Cortex of kidney (tissue), 1 donor: ENCODE measurements at places on chromosomes 3 and 15.

GRCh38 chr3:112199622-112200316, 66.7 kb upstream of the GCSAM start:
- no peak for DNase-seq

DNA sequence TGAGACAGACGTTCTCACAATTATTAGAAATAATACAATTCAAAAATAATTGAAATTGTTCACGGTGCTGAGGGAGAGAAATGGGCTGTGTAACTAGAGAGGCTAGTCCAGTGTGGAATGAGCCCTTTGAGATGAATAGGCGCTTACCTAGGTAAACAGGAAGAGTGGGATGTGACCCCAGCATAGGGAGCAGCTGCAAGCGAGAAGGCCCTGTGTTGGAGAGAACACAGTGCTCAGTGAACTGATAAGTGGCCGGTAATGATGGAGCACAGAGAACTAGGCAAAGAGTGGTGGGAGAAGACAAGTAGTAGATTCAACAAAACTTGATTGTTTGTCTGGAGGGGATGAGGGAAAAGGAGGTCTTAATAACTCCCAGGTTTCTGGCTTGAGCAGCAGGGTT, 103.9 kb downstream of the HCN4 start:
- DNase-seq = no peak

DNA sequence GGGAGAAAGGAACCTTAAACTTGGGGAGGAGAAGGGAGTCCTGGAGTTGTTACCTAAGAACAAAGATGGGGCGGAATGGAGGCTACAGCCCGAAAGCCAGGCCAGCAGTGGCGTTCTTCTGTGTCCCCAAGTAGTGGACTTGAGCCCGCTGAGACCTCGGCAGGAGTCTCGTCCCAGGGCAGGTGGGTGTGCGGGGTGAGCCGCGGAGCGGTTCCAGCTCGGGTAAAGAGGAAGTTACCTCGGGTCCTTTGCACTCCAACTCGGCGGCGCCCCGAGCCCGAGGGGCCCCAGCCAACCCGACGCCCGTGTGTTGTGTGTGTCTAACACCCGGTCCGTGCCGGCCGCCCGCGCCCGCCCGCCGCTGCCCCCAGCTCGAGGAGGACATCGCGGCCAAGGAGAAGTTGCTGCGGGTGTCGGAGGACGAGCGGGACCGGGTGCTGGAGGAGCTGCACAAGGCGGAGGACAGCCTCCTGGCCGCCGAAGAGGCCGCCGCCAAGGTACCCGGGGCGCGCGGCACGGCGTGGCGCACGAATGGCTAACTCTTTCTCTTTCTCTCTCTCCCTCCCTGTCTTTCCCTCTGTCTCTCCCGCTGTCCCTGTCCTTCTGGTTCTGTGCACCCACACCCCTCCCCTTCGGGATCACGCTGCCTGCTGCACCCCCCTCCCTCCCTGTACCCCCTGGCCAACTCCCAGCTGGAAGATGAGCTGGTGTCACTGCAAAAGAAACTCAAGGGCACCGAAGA, 959 bp downstream of the TPM1 start:
- no peak for DNase-seq

- no peak for DNase-seq
Measured at GRCh38 chr15:88331291-88331690, 74.8 kb upstream of the NTRK3 start.

DNA sequence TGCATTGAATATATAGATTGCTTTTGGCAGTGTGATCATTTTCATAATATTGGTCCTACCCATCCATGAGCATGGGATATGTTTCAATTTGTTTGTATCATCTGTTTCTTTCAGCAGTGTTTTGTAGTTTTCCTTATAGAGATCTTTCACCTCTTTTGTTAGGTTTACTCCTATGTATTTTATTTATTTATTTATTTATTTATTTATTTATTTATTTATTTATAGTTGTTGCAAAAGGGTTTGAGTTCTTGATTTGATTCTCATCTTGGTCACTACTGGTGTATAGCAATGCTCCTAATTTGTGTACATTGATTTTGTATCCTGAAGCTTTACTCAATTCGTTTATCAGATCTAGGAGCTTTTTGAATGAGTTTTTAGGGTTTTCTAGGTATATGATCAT, 478.2 kb downstream of the UNC13C start:
- DNase-seq = no peak

GRCh38 chr15:92910451-92910850, 10.3 kb downstream of the CHD2 start:
- no peak for DNase-seq

DNA sequence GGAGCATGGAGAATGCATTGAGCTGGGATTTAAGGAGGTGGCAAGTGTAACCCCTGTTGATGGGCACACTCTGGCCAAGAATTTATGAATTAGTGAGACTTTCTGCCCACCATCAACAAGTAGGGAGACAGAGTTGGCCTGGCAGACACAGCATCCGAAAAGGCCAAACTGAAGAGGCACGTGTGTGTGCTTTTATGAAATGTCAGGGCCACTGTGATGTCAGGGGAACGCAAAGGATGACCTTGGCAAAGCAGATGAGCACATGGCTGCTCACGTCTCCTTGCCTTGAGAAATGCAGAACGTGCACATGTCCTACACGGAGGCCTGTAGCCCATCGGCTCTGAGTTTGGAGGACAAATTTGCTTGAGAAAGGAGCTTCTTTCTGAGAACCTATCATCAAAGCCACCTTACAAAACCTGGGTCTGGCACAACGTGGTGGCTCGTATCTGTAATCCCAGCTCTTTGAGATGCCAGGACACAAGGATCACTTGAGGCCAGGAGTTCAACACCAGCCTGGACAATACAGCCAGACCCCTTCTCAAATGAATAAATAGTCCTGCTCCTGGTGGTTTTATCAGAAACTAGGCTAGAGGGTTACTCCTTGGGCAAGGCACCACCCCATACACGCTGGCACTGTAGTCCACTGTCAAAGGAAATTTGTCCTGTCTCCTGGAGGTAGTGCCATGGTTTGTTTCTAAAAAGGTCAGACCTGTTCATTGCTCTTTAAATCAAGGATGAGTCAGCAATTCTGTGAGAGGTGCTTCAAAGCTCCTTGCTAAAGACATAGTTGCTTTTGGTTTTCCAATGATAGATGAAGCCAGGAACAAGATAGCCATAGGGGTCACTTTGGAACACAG, 941 bp upstream of the SH3BP5 start:
- DNase-seq = no peak

- no peak for DNase-seq
Measured at GRCh38 chr3:2595486-2595885, 496.8 kb downstream of the CNTN4 start.

GRCh38 chr3:20575146-20575545, 389.1 kb upstream of the SGO1 start:
- no peak for DNase-seq

GRCh38 chr3:136196064-136196400, at the start of gene MSL2:
Gene MSL2 (minus strand): TSS chr3:136196335. CDS start chr3:136195113, 1,222 bp downstream.
- no peak for DNase-seq

DNA sequence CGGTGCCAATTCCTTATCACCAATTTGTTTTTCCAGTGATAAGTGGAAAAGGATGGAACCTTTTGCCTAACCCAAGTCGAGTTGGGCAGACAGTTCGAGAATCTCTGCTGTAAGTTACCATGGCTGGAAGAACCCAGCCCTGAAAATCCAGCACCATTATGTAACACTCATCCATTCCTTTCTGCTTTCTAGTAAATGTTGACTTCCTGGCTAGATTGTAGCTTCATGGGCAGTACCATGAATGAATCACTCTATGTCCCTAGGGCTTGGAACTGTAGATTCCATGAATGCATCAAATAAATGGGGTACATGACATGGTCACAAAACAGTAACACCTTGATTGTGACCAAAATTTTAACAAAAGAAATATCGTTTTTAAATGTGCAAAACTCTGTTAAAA, 14.0 kb downstream of the CHCHD4 start:
- no peak for DNase-seq

- no peak for DNase-seq
Measured at GRCh38 chr3:71487418-71487817, 96.1 kb downstream of the FOXP1 start.
